Stimulated activated CD8-positive, alpha-beta memory T cell treated with anti-CD3 and anti-CD28 coated beads, Interleukin-7, amount 100 ng/mL, for 1 hour (primary cell): ENCODE measurements at places on chromosomes 2 and 18.

GRCh38 chr2:7674606-7675005, 757.4 kb downstream of the RNF144A start:
- DNase-seq = no peak

- no peak for DNase-seq
Measured at GRCh38 chr2:150109028-150109427, 378.4 kb downstream of the RND3 start.

- DNase-seq = no peak
Measured at GRCh38 chr2:229815858-229816257, 101.5 kb upstream of the DNER start.

- no peak for DNase-seq
Measured at GRCh38 chr2:153391131-153391530, 87.4 kb downstream of the RPRM start.

GRCh38 chr2:54325148-54325547, 69.1 kb upstream of the TSPYL6 start:
- DNase-seq = no peak

GRCh38 chr18:741931-742512, 29.6 kb upstream of the ENOSF1 start:
- no peak for DNase-seq

DNA sequence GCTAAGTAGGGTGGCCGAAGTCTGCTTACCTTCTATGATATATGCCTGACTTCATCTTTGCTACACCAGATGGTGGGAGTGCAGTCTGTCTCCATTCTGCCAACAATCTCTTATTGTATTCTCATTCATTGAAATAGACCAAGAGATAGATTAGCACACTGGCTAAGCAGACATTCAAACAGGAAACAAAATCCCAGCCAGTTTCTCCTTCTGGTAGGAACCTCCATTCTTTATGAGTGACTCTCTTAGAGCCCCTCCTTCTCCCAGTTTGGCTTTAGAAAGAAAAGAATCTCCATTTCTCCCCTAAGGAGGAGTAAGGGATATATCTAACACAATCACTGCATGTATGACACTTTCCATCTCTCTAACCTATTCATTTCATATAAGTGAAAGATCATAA, 118.9 kb upstream of the COL5A2 start:
- no peak for DNase-seq
